ENCODE measurements at places on chromosomes 12 and 14. TPM values are rescaled to one million over a fixed set of nuclear protein-coding genes. Genes with fewer than 3 reads are reported as not detected.

The SPRYD4 gene
- total RNA-seq, result 2.1 TPM

The OR6C65 gene
- total RNA-seq, result not detected

The NDUFA9 gene
- 47.9 TPM for total RNA-seq

The OR6C2 gene
- not detected for total RNA-seq

The DICER1 gene
- 60.9 TPM for total RNA-seq

GRCh38 chr14:50814161-50814560 lies 16.8 kb downstream of the NIN start:
- H3K4me3 ChIP-seq, result no peak overlapping the region
- H3K27me3 ChIP-seq, result no peaks in the 10 kb centered on the region
- no peaks in the 10 kb centered on the region for H3K36me3 ChIP-seq
- DNase-seq, result no peak

- H3K4me1 ChIP-seq, result no peaks in the 10 kb centered on the region
- no peak overlapping the region for H3K27ac ChIP-seq
- no peaks in the 10 kb centered on the region for H3K27me3 ChIP-seq
- H3K36me3 ChIP-seq, result no peaks in the 10 kb centered on the region
- no peak overlapping the region for H3K4me3 ChIP-seq
Observed at GRCh38 chr14:22926316-22926715, 2.9 kb downstream of the PRMT5 start.

DNA sequence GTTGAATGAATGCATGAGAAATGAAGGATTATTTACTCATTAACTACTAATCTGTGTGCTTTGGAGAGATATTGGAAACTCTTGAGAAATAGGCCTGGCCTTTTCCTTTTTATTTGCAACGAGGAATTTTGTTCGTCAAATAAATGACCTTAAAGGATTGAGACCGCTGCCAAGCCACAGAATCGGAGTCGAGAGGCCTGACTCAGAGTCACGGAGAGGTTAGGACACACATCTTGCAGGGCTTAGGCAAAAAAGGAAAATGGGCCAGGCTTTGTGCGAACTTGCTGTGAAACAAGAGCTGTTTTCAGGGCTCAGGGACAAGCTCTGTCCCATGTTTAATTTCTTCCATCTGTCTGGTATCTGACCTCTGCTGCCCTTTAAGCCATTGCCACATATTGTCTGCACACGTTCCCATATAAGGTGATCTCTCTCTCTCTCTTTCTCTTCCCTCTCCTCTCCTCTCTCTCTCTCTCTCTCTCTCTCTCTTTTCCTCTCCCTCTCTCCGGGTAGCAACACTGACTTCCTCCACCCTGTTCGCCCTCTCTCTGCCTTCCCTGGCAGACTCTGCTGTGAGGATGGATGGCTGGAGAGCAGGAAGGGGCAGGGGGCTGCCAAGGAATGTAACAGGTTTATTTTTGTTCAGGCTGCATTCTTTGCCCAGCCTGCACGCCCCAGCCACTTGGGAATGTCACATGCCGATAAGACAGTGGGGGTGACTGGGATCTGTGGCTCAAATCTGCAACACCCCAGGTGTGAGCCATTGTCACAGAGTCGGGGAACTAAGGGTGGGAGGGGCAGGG lies 14.9 kb upstream of the IFT81 start:
- no peaks in the 10 kb centered on the region for H3K27me3 ChIP-seq
- peak; percentile 88 for DNase-seq
- H3K4me1 ChIP-seq, result peaks cover 2% of the 10 kb centered on the region
- no peak overlapping the region for H3K4me3 ChIP-seq
- no peaks in the 10 kb centered on the region for H3K36me3 ChIP-seq

DNA sequence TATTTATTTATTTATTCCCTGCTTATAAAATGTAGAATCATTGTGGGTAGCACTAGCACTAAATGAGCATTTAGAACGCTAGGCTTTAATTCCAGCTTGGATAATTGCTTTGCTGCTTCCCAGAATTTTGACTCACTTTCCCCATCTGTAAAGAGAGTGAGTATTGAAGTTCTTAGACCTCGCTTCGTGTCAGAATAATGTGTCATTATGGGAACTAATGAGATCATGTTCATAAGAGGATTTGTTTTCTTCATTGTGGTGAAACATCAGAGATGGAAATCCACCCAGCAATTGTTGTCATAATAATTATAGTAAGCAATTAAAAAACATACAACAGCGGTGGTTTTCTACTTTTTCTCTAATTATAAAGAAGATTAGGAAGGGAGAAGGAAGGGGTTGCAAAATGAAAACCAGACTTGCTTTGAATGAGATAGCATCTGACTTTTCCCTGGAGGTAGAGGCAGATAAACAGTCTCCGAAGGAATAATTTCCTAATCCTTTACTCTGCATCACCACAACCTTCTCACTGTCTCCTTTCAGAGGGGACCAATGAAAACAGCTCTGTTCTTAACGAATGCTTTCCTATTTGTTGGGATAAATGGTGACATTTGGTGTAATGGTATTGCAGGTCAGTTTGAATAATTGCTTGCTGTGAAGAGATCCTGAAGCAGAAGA lies 86.8 kb upstream of the ARHGAP5 start:
- no peak for DNase-seq
- no peaks in the 10 kb centered on the region for H3K36me3 ChIP-seq
- no peak overlapping the region for H3K4me3 ChIP-seq

DNA sequence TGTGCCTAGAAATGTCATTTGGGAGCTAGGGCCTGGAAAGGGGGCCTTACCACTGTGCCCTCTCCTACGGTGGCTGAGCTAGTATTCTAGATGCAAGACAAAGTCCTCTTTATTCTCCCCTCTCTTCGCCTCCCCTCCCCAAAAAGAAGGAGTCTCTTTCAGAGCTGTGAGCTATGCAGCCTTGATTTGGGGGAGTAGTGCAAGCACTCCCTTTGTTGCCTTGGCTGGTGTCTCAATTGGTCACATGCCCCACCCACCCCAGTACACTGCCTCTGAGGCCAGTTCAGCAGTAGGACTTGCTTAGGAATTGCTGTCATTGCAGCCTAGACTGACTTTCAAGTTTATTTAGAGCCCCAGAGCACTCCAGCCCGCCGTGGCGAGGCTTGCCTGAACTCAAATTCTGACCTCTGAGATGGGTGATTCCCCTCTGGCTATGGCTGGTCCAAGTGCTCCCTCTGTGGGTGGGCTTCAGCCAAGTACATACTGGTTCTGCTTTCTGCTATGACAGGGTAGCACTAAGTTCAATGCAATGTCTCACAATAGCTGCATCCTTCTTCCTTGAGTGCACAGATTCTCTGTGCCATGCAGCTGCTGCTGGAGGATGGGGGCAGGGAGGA lies 37.0 kb upstream of the FBXO33 start:
- no peak overlapping the region for H3K27ac ChIP-seq
- H3K27me3 ChIP-seq, result no peaks in the 10 kb centered on the region
- DNase-seq, result peak; percentile 52
- H3K4me1 ChIP-seq, result no peaks in the 10 kb centered on the region
- no peaks in the 10 kb centered on the region for H3K36me3 ChIP-seq
- H3K4me3 ChIP-seq, result no peak overlapping the region

DNA sequence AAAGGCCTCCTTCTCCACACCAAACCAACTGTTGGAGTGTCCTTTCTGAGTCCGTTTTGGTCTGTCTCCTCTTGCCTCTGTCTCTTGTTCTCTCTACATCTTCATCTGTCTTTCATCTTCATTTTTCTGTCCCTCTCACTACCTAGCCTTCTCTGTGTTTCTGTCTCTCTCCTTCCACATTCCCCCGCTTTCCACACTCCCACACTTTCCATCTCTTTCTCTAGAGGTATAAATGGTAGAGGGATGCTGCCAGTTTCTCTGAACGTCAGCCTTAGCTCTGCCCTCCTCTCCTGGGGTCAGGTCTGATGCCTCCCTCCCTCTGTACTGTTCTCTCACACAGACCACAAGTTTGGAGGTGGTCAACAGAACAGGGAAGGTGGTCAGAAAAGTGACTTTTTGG lies 42.9 kb downstream of the SMUG1 start:
- no peaks in the 10 kb centered on the region for H3K4me1 ChIP-seq
- no peak overlapping the region for H3K4me3 ChIP-seq
- no peaks in the 10 kb centered on the region for H3K36me3 ChIP-seq
- H3K27me3 ChIP-seq, result no peaks in the 10 kb centered on the region
- no peak for DNase-seq

DNA sequence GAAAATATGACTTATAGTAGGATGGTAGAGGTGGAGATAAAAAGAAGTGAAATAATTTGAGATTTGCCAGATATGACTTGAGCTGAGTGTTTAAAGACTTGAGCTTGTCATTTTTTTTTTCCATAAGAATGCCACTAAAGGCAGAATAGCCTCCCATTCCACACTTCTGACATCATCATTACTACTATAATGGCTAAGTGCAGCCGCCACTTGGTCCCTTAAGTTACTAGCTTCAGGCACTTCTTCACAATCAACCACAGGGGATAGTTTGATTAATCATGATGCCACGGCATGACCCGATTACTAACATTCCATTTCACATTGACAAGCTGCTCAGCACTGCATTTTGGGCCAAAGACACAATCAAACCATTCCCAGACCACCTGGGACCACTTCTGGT lies 127.9 kb downstream of the EFCAB11 start:
- no peak overlapping the region for H3K4me3 ChIP-seq
- no peaks in the 10 kb centered on the region for H3K4me1 ChIP-seq

- no peaks in the 10 kb centered on the region for H3K36me3 ChIP-seq
- no peaks in the 10 kb centered on the region for H3K27me3 ChIP-seq
Observed at GRCh38 chr14:71497645-71498086, 434.6 kb upstream of the RGS6 start.

DNA sequence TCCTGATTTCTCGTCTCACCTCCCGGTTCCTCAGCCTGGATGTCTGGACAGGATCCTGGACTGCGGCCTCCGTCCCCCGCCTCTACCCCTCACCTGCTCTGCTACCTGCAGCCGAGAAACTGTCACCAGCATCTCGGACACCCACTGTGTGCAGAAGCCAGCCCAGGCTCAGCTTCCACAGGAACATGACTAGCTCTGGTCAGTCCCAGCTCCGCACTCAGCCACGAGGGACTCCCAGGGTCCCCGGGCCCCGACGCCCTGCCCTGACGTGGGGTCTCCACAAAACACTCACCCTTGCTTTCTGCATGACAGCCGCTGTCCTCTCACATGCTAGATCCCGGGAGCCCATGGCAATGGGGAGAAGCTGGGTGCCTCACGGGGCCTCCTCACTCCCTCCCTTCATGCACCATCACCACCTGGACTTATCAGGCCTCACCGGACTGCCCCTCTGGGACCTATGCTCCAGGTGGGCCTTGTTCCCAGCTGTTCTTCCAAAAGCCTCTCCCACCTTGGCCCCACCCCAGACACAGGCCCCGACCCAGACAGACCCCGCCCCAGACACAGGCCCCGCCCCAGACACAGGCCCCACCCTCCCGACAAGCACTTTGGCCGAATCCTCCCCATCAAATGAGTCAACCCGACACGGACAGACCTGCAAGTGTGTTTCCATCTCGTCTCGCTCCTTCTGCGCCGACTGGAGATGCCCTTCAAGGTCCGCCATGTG lies 26.9 kb upstream of the ANKLE2 start:
- DNase-seq, result no peak
- H3K27ac ChIP-seq, result no peak overlapping the region
- H3K4me1 ChIP-seq, result no peaks in the 10 kb centered on the region
- H3K36me3 ChIP-seq, result peaks cover 13% of the 10 kb centered on the region

- H3K4me3 ChIP-seq, result no peak overlapping the region
- H3K27me3 ChIP-seq, result no peaks in the 10 kb centered on the region
- no peak for DNase-seq
- H3K27ac ChIP-seq, result no peak overlapping the region
- H3K36me3 ChIP-seq, result no peaks in the 10 kb centered on the region
Observed at GRCh38 chr12:64255249-64255648, 33.2 kb upstream of the KICS2 start.

- no peaks in the 10 kb centered on the region for H3K4me1 ChIP-seq
- H3K27me3 ChIP-seq, result no peaks in the 10 kb centered on the region
- no peak overlapping the region for H3K4me3 ChIP-seq
- no peak overlapping the region for H3K27ac ChIP-seq
- peaks cover 10% of the 10 kb centered on the region for H3K36me3 ChIP-seq
- DNase-seq, result no peak
Observed at GRCh38 chr12:122311696-122312095, 45.4 kb upstream of the VPS33A start.

GRCh38 chr14:77316872-77317301 lies 3.8 kb downstream of the POMT2 start:
- no peaks in the 10 kb centered on the region for H3K4me1 ChIP-seq
- no peak for DNase-seq
- no peaks in the 10 kb centered on the region for H3K27me3 ChIP-seq
- H3K27ac ChIP-seq, result no peak overlapping the region
- H3K4me3 ChIP-seq, result no peak overlapping the region
- H3K36me3 ChIP-seq, result no peaks in the 10 kb centered on the region

- H3K27me3 ChIP-seq, result no peaks in the 10 kb centered on the region
- H3K4me3 ChIP-seq, result no peak overlapping the region
- no peaks in the 10 kb centered on the region for H3K36me3 ChIP-seq
- no peak overlapping the region for H3K27ac ChIP-seq
Observed at GRCh38 chr14:75793806-75794205, 132.8 kb downstream of the TTLL5 start.

DNA sequence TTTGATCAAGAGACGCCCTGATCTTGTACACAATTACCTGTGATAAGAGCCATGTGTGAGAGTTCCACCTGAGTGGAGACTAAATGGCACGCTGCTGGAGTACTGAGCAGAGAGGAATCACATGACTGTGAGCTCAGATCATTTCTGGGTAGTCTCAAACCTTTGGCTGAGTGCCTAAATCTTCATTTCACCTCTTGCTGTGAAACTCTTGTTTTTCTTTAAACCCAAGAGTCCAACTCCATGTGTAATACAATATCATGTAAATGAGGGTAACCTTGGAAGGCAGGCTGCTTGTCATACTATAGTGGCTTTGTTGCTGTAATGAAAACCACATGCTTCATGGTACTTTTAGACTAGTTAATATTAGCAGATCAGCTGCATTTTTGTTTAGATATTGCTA lies 156.9 kb downstream of the CAND1 start:
- H3K4me1 ChIP-seq, result no peaks in the 10 kb centered on the region
- no peak for DNase-seq
- H3K27me3 ChIP-seq, result no peaks in the 10 kb centered on the region
- H3K36me3 ChIP-seq, result no peaks in the 10 kb centered on the region
- no peak overlapping the region for H3K27ac ChIP-seq

DNA sequence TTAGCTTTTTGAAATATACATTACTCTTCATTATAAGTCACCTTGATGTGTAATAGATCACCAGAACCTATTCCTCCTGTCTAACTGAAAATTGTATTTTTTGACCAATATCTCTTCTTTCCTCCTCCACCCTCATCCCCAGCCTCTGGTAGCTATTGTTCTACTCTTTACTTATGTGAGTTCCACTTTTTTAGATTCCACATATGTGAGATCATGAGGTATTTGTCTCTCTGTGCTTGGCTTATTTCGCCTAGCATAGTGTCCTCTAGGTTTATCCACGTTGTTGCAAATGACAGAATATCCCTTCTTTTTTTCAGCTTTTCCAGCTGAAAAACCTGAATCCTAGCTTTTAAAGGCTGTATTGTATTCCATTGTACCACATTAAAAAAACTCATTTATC lies 82.1 kb downstream of the MIPOL1 start:
- no peaks in the 10 kb centered on the region for H3K27me3 ChIP-seq
- DNase-seq, result no peak
- H3K36me3 ChIP-seq, result no peaks in the 10 kb centered on the region
- no peaks in the 10 kb centered on the region for H3K4me1 ChIP-seq
